ENCODE measurements at places on chromosomes 13 and 19.

- no peak for DNase-seq
Observed at GRCh38 chr13:105213512-105213911, 1322.0 kb downstream of the EFNB2 start.

GRCh38 chr19:33780251-33780650 is 16.4 kb upstream of the KCTD15 start:
- no peak for DNase-seq

DNA sequence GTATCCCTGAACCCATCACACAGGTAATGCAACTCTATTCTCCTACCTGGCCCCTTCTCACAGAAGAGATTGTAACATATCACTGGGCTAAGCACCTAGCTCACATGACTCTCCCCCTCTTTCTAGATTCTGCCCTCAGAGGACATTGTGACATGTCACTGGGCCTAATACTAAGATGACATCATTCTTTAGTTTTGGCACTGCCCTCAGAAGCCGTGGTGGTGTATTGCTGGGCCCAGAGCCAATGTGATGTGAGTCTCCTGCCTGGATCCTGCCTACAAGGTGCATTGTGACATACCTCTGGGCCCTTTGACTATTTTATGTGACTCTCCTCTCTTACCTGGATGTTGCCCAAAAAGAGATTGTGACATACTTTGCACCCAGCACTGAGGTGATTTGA is 21.4 kb upstream of the ZNF730 start:
- no peak for DNase-seq

- DNase-seq: no peak
Observed at GRCh38 chr19:11574689-11575088, 2.8 kb downstream of the ACP5 start.

- no peak for DNase-seq
Observed at GRCh38 chr19:6060600-6061375, 49.5 kb downstream of the RFX2 start.

DNA sequence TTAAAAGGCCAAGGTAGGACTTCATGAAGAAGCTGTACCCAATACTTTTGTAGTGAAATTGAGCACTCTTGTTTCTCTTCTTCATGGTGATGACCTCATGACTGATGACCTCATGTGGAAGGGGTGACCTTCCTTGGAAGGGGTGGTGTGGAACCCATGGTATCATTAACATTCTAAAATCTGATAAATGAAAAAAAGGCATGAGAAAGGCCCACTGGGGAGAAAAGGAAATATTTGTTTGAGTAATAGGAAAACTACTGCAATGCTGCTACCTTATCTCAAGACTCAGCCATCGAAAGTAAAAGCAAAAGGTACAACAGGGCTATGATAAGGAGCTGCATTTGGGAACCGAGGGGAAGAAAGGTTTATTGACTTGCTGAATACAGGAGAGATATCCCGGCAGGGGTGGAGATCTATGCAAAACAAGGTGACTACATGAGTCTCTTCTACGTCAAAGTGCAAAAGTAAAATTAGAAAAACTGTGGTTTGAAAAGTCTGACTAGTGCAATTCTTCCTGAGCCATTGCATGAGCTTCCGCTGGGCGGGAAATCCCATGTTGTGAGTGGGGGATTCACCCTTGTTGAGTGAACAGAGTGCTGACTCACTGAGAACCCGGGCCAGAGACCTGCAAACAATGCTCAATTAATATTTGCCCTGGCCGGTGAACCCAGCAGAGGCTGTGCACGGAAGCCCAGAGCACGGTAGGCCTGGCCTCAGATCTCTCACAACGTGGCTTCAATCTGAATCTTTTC is 138.9 kb upstream of the RFC3 start:
- no peak for DNase-seq
